Activated CD4-positive, alpha-beta memory T cell treated with anti-CD3 and anti-CD28 coated beads, Interleukin-2, amount 10 ng/mL, durations not matched to agents 7 days and 5 days (primary cell): ENCODE measurements at places on chromosomes 2 and 18.

DNA sequence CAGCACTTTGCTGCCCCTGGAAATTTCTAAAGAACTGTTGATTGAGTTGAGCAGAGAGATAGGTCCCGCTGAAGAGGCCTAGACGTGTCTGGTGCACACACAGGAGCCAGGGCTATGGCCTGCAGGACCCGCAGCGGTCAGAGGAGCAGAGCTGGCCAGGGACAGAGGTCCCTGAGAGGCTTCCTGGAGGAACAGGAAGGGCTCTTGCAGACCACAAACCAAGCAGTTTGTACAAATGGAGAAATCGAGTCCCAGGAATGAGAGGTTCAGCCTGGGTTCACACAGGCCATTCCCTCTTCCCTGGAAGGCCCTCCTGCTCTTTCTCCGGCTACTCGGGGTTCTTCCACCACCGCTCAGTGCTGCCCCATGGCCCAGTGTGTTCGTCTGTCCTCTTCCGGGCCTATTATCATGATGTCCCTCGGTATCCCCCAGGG lies 1.2 kb upstream of the BIN1 start:
- no peaks in the 10 kb centered on the region for H3K36me3 ChIP-seq
- peaks cover 7% of the 10 kb centered on the region for H3K4me1 ChIP-seq
- no peak for DNase-seq
- H3K27me3 ChIP-seq = peaks cover 40% of the 10 kb centered on the region
- no peak overlapping the region for H3K27ac ChIP-seq

DNA sequence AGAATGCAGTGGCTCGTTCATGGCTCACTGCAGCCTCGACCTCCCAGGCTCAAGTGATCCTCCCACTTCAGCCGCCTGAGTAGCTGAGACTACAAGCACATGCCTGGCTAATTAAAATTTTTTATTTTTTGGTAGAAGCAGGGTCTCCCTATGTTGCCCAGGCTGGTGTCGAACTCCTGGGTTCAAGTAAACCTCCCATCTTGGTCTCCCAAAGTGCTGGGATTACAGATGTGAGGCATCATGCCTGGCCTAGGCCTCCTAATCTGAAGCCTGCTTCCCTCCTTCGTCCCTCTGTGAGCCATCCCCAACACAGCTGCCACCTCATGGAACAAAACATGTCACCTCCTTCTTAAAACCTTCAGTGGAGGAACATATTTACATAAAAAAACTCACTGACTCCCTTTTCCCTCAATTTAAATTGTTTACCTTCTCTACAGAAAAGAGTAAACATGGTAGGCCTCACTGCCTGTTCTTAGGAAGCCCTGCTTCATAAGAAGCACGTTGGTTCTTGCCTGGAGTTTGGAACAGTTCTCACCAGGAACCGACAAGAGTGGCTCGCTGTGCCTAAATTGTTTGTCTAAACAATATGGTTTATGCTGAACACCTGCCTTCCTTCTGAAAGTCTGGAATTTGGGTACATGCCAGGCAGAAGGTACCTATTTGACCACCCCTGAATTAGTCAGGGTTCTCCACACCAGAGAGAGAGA lies 12.1 kb upstream of the RHOB start:
- peaks cover 18% of the 10 kb centered on the region for H3K4me1 ChIP-seq
- peaks cover 42% of the 10 kb centered on the region for H3K27me3 ChIP-seq
- no peak overlapping the region for H3K4me3 ChIP-seq
- no peak for DNase-seq
- no peak overlapping the region for H3K27ac ChIP-seq
- no peaks in the 10 kb centered on the region for H3K36me3 ChIP-seq

- no peak for DNase-seq
- no peaks in the 10 kb centered on the region for H3K4me1 ChIP-seq
- no peaks in the 10 kb centered on the region for H3K36me3 ChIP-seq
- H3K4me3 ChIP-seq = no peak overlapping the region
- no peaks in the 10 kb centered on the region for H3K27me3 ChIP-seq
Measured at GRCh38 chr2:217913436-217913835, 89.4 kb downstream of the TNS1 start.

DNA sequence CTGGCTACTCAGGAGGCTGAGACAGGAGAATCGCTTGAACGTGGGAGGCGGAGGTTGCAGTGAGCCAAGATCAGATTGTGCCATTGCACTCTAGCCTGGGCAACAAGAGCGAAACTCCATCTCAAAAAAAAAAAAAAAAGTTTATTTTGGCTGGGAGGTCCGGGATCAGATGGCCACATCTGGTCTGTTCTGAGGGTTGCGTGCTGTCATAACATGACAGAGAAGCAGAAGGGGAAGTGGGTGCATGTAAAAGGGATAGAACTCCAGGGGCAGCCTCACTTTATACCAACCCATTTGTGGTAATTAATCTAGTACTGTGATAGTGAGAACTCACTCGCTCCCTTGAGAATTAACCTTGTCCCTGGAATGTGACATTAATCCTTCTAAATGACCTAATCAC lies 101.2 kb downstream of the PTPN4 start:
- DNase-seq = no peak
- peaks cover 29% of the 10 kb centered on the region for H3K36me3 ChIP-seq
- H3K4me3 ChIP-seq = no peak overlapping the region
- H3K4me1 ChIP-seq = peaks cover 44% of the 10 kb centered on the region
- H3K27ac ChIP-seq = no peak overlapping the region
